MV-4-11 (cell line): ENCODE measurements at places on chromosomes 3 and 15.

DNA sequence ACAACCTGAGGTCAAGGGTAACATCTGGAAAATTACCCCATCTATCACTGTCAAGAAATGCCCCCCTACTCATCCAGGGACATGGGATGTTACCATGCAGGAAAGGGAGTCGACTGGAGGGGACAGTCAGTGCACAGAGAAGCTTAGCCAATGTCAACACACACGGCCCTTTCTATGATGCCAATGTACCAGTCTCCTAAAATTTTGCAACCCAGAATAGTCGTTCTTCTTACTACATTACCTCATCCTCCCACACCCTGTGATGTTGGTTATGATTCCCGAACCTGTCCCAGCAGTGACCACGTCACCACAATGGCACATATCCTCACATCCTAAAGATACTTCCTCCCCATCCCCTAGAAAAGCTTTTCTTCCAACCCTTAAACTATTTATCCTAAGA lies 20.1 kb downstream of the TXNRD3 start:
- DNase-seq, result no peak

- DNase-seq, result no peak
Measured at GRCh38 chr3:12737319-12737718, 21.7 kb downstream of the TMEM40 start.

DNA sequence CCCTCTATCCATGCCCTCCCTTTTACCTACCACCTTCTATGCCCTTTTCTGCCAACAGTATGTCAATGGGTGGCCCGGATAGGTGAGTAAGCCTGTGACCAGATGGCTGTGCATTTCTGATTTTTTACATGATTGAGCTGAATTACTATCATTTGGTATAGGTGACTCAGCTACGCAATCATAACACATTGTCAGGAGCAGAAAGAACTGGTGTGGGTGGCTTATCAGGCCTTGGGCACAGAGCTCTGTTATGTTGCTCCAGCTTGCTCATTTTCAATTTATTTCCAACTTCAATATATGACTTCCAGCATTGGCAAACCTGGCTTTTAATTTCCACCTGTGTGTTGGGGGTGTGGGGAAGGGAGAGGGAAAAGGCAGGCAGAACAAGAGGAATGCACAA lies 86.6 kb upstream of the AGBL1 start:
- DNase-seq, result no peak

DNA sequence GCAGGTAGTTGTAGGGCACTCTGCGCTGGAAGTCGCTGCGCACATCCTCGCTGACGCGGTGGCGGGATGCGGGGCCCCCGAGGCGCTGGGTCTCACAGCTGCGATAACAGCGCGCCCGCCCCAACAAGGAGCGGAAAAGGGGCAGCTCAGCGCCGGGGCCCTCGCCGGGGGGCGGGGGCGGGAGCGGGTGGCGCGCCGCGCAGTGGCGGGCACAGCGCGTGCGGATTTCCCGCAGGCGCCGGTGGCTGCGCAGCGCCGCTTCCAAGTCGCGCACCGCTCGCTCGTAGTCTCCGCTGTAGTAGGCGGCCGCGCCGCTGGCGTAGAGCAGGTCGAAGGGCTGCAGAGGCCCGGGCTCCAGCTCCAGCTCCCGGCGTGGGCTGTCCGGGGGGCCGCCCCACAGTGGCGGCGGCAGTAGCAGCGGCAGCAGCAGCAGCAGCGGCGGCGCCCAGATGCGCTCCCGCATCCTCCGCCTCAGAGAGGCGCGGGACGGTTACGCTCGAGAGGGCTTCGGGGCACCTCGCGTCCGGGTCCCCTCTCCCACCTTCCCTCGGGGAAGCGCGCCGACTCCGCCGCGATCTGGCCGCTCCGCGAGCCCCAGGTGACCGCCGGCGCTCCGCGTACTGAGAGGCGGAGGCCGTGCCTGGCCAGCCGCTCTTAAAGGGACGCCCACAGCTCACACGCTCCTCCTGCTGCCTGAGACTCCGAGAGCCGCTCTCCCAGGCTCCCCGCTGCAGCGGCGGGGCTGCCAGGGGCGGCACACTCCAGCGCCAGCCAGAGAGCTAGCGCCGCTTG lies at the start of gene P3H2:
TSS of gene P3H2 (minus strand) at position 629 of the 792 bp plus-strand sequence. CDS start at position 463, 166 bp downstream.
- DNase-seq, result peak; percentile 45

- DNase-seq, result no peak
Measured at GRCh38 chr15:69885173-69885955, 212.4 kb downstream of the TLE3 start.

GRCh38 chr3:184639351-184639750 lies 72.5 kb downstream of the MAGEF1 start:
- no peak for DNase-seq

DNA sequence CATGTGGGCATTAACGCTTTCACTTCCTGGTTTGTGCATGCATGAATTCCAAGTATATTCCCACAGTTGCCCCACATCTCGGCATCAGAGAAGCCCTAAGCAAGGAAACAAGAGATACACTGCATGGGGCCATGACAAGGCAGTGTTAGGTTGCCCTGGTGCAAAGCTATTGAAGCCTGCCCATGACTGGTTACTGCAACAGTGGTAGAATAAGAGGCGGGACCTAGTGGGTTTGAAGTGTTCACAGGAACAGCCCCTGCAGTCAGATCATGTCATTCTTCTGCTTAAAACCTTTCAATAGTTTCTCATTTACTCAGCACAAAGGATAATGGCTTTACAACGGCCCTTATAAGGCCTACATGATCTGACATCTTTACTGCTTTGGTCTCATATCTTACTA lies 80.9 kb upstream of the TOPAZ1 start:
- no peak for DNase-seq

- no peak for DNase-seq
Measured at GRCh38 chr3:190645932-190646460, 132.1 kb downstream of the IL1RAP start.

DNA sequence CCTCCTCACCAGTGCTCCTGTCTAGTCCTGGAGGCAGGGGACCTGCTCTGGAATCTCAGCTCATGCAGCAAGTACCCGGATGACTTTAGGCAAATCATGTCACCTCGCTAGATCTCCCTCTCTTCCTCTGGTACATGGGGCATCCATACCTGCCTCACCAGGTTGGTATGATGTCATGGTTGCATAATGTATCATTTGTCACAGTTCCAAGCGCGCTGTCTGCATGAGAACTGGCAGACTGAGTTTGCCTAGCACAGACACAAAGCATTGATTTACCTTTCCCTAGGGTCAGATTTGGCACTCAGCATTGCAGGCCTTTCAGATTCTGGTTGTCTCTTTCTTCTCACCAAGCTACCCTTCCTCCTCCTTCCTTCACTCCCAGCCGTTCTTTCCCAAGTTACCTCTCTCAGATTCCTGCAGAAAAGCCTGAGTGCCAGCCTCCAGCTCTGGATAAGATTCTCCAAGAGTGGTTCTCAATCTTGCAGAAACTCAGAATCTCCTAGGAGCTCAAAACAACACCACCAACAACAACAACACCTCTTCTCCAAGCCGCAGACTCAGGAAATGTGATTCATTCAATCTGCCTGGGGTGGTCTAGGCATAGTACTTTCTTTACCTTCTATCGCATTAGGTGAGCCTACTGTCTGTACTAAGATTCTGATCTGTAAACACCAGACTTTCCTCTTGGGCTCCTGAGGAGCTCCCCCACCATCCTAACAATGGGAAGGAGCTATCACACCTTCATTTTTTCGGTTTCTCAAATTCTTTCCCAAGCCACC lies 29.5 kb downstream of the FAM43A start:
- DNase-seq, result no peak

- no peak for DNase-seq
Measured at GRCh38 chr15:86649277-86649676, 569.6 kb downstream of the AGBL1 start.
